ENCODE measurements at places on chromosomes 2 and 18.

DNA sequence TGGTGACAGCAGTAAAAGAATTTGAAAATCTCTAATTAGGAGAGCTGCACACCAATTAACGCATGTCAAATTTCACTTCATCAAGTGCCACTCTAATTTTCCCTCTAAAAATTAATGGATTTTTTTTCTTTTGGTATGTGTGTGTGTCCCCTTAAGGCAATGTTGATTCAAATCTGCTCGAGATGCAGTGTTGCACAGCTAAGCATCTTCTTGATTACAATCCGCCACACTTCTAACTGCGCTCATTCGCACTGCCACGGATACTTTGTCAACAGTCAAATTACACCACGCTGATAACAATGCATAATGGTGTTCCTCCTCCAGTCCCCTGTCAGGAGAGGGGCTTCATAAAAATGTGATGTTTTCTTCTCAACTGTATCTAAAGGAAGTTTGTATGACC is 261.4 kb downstream of the MEIS1 start:
- DNase-seq = no peak

DNA sequence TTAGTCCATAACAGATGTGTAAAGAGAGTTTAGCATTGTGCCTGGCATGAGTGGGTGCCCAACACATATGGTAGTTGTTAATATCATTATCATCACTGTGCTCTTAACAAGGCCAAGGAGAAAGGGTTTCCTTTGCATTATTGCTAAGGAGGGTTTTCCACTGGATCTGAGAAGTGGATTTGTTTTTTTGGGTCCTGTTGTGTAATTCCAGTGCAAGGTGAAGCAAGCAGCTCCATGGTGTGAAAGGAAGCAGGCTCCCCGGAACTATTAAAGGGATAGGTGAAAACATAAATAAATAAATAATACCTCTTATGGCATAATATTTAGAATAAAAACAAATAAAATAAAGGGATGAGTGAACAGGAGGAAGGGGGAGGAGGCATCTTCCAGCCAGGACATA is 65.3 kb downstream of the MTCL1 start:
- no peak for DNase-seq

- no peak for DNase-seq
These were observed 37.3 kb downstream of the EFR3B start for GRCh38 chr2:25079050-25079635.

GRCh38 chr2:101630224-101630949 is 67.1 kb upstream of the MAP4K4 start:
- no peak for DNase-seq

DNA sequence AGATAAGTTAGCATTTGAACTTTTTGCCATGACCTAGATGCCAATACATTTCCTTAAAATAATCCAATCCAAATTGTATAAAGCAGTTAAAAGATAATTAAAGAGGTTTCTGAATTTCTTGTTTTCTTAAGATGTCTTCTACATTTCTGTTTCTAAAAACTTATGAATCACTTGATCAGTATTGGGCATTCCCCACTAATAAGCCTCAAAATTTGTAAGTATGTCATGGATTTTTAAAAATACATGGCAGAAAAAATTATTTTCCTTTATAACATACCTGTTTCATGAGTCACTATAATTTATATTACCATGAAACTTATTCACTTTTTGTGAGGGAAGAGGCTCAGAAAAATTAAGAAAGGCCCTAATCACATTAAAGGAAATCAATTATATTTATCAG is 90.3 kb upstream of the TFPI start:
- peak; percentile 31 for DNase-seq

- no peak for DNase-seq
These were observed 61.6 kb upstream of the CXCR4 start for GRCh38 chr2:136179602-136179975.

- DNase-seq = no peak
These were observed 154.9 kb downstream of the ATAD2B start for GRCh38 chr2:23772056-23772455.
